ENCODE measurements at places on chromosomes 3 and 15.

DNA sequence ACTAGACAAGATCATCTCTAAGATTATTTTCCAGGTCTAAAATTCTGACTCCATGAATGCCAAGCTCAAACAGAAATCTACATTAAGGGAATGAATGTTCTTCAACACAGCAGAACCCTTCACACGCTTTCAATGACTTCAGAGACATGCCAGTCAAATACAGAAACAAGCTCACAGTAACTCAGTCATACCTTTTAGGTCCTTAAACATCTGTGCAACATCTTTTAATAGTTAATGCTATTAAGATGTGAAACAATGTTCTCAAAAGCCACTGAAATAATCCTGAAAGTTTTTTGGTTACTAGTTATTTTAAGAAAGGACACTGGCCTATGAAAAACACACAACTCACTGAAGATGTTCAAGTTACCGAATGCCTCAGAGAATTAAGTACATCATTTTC, 2.5 kb downstream of the DLG1 start:
- no peak for DNase-seq

- no peak for DNase-seq
These were observed 9.1 kb upstream of the UTS2B start for GRCh38 chr3:191339316-191339917.

GRCh38 chr15:66938114-66938830, 127.1 kb upstream of the SMAD3 start:
- DNase-seq: no peak

DNA sequence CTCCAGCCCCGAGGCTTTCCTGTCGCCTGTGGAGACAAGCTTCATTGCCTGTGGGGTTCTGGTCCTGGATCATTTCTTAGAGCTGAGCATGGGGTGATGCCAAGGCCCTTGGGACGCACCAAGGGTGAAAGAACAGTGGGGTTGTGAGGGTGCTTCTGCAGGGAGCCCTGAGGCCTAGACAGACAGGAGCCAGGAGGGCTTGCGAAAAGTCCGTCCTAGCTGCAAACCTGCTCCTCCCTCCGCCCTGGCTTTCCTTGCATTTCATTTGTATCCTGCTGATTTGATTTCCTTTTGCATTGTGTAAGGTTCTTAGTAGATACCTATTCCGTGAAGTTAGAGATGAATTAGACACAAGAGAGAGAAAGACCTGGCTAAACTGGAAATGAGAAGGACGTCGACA, 286.9 kb upstream of the C2CD4B start:
- DNase-seq: no peak

DNA sequence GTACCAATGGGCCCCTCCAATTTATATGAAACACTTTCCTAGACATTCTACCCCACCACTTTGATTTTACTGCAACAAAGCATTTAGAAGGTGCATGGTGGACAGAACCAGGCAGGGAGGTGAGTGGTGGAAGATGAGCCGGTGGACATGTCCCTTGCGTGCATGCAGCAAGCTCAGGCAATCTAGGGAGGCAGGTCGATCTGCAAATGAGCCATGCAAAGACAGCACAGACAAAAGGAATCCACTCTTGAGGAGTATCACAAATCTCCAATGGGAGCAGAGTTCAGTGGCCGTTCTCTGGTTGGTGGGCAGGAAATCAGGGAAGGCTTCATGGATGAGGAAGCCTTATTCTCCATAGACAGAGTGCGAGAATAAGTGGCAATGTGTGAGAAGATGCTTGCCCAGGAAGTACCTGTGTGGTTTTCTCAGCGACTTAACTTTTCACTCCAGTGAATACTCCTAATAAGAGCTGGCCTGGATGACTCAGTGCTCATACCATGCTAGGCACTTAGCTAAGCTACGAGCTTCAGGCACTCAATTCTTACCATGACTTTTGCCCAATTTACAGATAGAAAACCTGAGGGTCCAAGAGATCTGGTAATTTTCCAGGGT, 152.5 kb downstream of the FOXP1 start:
- DNase-seq: no peak

DNA sequence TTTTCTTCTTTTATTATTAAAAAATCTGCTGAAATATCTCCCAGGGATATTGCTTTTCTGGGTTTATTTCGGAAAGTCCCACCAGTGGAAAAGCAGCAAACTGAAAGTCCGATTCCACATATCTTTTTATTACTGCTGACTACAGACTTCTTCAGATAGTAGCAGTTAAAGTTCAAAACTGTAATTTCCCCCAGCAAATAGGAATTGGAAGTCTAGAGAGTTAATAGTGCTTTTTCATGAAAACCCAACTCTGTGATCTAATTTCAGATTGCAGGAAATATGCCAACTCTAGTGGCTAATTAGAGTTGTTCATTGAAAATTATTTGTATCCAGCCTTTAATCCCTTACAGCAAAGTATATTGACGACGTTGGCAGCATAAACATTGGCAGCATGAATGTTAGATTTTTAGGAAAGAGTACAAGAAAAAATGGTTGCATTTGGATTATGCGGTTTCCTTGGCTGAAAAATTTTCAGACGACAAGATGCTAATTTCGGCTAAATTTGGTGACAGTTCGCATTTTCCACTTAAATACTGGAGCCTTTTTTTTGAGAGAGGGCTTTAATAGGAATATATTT, 472.9 kb upstream of the CBLB start:
- no peak for DNase-seq

DNA sequence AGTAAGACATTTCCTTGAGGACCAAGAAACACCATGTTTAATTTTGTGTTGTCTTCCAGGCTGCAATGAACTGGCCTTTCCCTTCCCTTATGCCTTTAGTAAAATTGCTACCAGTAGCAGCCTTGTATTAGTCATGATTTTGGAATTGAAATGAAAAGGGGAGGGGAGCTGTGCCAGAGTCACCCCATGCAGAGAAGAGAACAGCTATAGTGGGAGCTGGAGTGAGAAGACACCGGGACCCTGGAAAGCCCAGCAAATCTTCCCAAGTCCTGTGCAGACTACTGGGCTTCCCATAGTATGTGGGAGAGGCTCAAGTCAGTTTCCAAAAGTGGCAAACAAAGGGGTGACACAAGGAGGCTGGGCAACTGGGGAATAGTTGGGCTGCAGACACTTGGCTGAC, 178.5 kb downstream of the NR1D2 start:
- no peak for DNase-seq

DNA sequence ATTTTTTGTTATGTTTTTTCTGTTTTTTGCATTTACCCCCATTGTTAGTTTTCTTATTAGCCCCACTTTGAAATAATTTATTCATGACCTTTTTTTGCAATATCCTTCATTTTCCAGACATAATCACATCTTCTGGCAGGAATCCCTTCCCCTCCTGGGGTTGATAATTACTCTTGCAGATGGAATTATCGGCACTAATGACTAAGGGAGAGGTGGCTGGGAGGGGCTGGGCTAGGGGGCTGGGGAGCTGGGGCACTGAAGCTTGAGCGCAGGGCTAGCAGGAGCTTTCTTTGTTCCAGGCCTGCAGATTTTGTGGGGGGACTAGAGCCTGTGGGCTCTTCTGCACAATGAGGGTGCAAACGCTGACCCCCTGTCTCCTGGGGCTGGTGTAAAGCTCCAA, 77.8 kb downstream of the RAB11A start:
- DNase-seq: no peak

DNA sequence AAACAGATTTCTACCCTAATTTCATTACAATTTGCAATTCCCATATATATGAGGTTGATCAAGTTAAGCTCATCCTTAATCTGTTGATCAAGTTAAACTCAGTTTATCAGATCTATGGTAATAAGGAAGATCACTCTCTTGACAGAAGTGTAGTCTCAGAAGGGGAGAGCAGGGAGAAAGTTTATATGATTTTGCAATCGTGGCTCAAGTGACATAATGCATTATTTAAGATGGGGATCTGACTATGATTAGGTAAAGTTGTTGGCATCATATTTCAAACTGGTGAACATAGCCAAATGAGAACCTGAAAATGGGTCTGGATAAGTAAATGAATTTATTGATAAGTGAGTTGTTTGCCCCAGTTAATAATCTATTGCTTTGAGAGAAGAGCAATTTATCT, 995.3 kb downstream of the OTOL1 start:
- DNase-seq: no peak

GRCh38 chr15:72342385-72342784, 22.4 kb upstream of the CELF6 start:
- DNase-seq: no peak

GRCh38 chr15:59290295-59291212, 82.1 kb downstream of the MYO1E start:
- no peak for DNase-seq

DNA sequence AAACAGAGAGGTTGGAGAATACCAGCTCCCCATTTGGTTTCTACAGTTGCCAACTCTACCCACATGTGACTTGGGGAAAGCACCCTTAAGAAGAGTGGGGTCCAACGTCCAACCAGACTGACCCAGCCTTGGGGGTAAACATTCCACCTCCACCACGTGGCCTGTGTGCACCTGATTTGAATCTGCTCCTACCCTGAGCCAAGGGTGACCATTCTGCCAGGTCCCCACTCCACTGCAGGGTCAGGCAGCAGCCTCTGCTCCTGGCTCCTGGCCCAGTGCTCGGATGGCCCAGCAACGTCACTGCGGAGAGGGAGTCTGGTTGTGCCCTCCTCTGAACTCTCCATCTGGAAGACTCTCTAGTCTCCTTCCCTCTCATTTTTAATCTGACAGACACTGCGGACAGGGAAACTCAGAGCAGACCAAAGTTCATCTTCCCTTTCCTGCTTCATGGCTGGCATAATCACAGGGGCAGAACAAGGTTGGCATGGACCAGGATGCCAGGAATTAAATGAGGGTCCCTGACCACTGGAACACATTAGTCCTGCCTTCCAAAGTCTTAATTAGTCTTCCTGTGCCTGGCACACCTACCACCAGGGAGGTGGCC, 29.4 kb downstream of the FHIT start:
- no peak for DNase-seq

GRCh38 chr15:41640985-41641384, 19.2 kb upstream of the MGA start:
- no peak for DNase-seq

- no peak for DNase-seq
These were observed 210.8 kb downstream of the FMN1 start for GRCh38 chr15:32983679-32984078.
